ENCODE measurements at places on chromosomes 4 and X.
A peak's percentile ranks its signal among the peaks of the same experiment; 100 is the strongest.

- DNase-seq, result no peak
Observed at GRCh38 chr4:139209470-139210063, 32.5 kb upstream of the ELF2 start.

- no peak for DNase-seq
Observed at GRCh38 chr4:34198966-34199365, 2045.3 kb downstream of the ARAP2 start.

DNA sequence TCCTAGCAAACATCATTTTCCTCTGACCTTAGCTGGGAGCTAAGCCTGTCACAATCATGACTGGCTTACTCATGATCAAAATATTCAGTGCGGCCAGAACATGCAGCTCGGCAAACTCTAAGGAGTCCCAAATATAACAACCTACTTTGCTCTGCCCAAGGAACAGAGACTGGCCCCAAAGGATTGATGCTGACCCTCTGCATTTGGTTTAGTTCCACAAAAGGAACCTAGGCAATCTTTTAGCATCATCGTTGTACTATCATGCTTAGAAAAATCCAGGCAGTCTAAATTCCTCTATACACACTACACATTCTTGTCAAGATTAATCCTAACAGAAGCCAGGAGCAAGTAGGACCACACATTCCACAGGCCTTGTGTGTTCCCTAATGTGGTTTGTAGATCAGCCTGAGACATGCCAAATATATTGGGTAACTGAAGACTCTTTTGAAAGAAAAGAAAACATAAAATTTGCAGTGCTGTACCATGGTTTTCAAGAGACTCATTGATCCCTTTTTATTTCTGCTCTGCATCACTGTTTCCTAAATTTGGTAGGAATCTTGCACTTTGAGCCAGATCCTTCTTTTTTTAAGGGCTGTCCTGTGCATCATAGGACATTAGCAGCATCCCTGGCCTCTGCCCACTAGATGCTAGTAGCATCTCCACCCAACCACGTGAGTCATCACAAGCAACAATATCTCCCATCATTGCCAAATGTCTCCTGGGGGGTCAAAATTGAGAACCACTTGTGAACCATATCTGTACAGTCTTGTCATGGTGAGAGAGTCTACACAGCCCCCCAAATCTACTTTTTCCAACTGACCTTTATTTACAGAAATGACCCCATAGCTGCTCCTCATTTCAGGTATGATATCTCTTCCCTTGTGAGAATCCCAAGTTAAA, 17.6 kb upstream of the CC2D2A start:
- DNase-seq, result no peak

DNA sequence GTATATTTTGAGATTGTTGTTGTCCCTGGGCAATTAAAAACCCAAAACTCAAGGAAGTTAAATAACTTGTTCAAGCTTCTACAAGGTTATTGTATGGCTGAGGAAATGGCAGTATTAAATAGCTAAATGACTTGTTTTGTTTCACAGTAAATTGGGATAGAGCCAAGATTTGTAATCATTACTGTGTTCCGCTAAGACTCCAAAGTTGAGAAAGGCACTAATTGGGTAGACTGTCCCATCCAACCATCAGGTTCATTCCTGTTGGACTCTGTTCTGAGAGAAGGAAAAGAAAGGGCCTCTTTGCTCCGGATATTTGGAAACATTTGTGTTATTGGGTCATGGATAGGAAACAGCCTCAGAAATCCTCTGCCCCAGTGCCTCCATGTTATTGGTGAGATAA, 82.2 kb downstream of the DCLK2 start:
- DNase-seq, result peak; percentile 49

- DNase-seq, result peak; percentile 52
Observed at GRCh38 chrX:150547375-150548115, 20.9 kb upstream of the MTM1 start.

GRCh38 chrX:53211391-53211978, 13.5 kb downstream of the KDM5C start:
- DNase-seq, result no peak

- peak; percentile 18 for DNase-seq
Observed at GRCh38 chr4:169050284-169050683, 40.2 kb upstream of the CBR4 start.

DNA sequence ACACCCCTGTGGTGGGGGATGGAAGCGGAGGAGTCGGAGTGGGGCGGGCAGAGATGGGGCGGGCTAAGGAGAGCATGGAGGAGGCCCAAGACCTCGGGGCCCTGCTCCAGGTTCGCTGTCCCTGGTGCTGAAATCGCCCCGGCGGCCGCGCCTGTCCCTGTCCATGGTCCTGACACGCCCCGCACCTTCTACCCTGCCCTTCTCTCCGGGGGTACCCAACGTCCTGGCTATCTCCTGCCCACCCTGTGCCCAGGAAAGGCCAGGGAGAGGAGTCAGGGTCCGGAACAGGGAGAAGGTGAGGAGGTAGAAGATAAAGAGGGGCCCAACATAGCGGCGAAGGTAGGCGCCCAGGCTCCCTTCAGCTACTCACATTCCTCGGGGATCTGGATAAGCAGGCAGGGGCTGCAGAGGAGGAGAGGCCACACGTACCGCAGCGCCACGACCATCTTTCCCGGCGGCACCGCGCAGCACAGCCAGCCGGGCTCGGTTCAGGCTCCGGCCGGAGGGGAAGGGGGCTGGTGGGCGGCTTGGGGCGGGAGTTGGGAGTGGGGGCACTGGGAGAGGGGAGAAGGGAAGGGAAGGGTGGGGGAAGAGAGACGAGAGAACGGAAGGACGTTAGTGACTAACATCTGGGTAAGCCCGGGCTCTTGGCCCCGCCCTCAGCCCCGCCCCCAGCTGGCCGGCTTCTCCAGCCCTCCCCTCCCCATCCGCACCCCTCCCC, 10.4 kb downstream of the L1CAM start:
- peak; percentile 37 for DNase-seq

DNA sequence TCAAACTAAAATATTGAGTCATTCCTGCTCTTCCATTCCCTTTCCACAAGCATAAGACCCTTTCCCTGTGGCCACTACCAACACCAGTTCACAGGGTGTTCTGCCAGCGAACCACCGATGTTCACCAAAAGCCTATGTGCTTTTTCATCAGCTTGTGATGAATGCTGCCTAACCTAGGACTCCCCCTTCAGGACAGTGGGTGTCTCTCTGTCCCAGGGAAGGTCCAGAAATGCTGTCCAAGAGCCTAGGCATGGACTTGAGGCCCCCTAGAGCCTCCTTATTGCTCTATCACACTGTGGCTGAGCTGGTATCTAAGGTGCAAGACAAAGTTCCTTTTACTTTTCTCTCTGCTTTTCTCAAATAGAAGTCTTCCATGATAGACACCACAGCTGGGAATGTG, 1015.6 kb downstream of the PCDH19 start:
- no peak for DNase-seq

GRCh38 chrX:46543441-46543840, 1.8 kb downstream of the ZNF674 start:
- no peak for DNase-seq

DNA sequence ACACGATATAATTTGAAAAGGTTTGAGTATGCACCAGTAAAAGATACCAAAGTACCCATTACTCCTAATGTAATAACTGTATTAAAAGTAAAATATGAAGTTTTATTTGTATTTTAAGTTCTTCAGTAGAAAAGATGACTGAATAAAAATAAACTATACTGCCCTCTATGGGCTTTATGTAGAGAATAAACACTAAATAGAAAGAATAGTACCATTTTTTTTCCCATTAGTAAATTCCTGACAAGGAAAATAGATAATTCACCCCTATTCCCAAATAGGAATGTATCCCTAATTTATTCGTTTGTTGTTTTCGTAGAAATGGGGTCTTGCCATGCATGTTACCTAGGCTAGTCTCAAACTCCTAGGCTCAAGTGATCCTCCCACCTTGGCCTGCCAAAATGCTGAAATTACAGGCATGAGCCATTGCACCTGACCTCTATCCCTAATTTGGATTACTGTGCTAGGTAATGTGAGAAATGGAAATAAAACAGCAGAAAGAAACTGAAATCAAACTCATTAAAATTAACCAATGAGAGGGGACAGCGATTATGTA, 73.6 kb upstream of the COX18 start:
- peak; percentile 5 for DNase-seq

- no peak for DNase-seq
Observed at GRCh38 chr4:78667325-78667724, 108.8 kb upstream of the BMP2K start.

DNA sequence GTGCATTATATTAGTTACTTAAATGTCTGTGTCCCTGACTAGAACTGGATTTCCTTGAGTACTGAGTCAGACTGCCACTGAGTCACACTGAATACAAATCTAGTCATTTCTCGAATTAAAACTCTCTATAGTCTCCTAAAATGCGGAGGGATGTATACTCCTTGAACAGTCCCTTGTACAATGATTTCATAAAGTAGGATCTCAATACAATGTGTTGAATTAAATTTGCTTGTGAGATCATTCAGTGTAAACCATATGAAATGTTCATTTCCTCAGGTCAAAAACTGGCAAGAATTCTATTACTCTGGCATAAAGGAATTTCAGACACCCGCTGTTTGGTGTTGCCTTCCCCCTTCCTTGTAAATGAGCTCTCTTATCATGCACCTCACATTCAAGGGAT, 17.5 kb upstream of the FAM241A start:
- DNase-seq, result peak; percentile 59

All from lung microvascular endothelial cell (primary cell).